ENCODE measurements at places on chromosomes 1 and 21. TPM values are rescaled to one million over a fixed set of nuclear protein-coding genes. Genes with fewer than 3 reads are reported as not detected.
A peak's percentile ranks its signal among the peaks of the same experiment; 100 is the strongest.

The F3 gene
- polyA plus RNA-seq, result 141 TPM

The EPS8L3 gene
- 0.10 TPM for polyA plus RNA-seq

The ACADM gene
- polyA plus RNA-seq, result 26.4 TPM

The OR10K2 gene
- polyA plus RNA-seq, result not detected

The TEX38 gene
- polyA plus RNA-seq, result not detected

The ESPN gene
- polyA plus RNA-seq, result 3.6 TPM

The SYT6 gene
- polyA plus RNA-seq, result not detected

The GIPC2 gene
- 1.1 TPM for polyA plus RNA-seq

The SPRR5 gene
- not detected for polyA plus RNA-seq

The MFSD2A gene
- polyA plus RNA-seq, result 123 TPM

The PDC gene
- not detected for polyA plus RNA-seq

The FGR gene
- 403 TPM for polyA plus RNA-seq

The DCST1 gene
- polyA plus RNA-seq, result not detected

The LINGO4 gene
- polyA plus RNA-seq, result 0.12 TPM

The KMO gene
- polyA plus RNA-seq, result 6.6 TPM

The HAO2 gene
- not detected for polyA plus RNA-seq

DNA sequence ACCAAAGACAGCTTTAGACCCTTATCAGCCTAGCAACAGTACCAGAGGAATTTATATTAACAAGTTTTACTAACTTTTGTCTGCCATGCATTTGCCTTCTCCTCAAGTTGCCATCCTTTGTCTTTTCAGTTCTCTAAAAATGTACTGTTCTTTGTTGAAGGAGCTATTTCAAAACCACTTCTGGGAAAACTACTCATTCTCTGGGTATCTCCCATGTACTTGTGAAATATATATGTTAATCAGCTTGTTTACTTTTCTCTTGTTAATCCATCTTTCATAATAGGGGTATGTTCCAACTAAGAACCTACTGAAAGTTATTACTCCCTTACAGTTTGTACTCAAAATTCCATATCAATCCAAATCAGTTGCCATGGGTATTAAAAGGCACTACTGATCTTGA lies 16.3 kb downstream of the DPYD start:
- peak; percentile 46 for DNase-seq

GRCh38 chr1:34266127-34266951 lies 89.6 kb downstream of the C1orf94 start:
- DNase-seq, result no peak

- no peak for DNase-seq
Measured at GRCh38 chr1:119808491-119808890, 2.8 kb downstream of the REG4 start.

DNA sequence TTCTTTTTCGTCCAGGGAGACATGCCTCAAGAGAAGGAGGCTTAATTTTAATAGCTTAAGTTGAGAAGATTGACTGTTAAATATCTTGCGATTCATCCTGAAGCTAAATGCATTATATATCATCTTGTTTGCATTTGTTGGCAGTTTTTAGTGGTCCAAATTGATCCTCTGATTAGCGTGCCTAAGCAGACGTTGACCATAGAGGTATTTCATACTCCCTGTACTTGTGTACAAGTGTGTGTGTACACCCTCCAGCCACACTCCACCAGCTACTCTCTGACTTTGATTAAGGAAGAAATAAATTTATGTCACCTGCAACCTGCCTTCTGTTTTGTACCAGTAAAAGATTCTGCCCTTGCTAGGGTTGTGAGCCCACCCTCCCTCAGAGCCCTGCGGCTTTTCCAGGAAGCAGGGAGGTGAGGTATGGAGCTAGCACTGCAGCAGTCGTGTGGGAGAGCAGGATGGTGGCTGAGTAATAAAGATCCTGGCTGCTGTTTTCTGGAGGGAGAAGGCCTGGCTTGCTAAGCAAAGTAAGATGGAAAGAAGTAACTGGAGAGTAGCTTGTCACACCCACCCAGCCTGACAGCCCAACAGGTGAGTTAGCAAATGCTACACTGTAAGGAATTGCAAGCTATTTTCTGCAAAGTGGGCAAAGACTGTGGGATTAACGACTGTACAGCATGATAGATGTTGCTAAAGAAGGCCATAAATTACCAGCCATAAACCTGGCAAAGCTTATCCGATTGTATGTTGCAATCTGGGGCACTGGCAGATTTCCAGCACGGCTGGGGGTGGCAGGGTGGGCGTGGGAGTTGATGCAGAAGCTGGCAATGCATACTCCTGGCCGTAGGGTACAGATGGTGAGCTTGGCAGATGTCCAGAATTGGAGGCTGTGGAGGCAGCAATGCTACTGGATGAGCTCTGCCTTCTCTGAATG lies 170.2 kb downstream of the TNR start:
- DNase-seq, result no peak

GRCh38 chr1:232589812-232590743 lies 39.9 kb downstream of the SIPA1L2 start:
- DNase-seq, result peak; percentile 64

GRCh38 chr21:44594406-44594916 lies 2.2 kb upstream of the KRTAP10-6 start:
- no peak for DNase-seq

GRCh38 chr1:204841798-204842197 lies 28.9 kb upstream of the NFASC start:
- DNase-seq, result no peak

- DNase-seq, result no peak
Measured at GRCh38 chr21:37208741-37209225, 58.4 kb downstream of the VPS26C start.

- no peak for DNase-seq
Measured at GRCh38 chr1:30284728-30285475, 438.5 kb downstream of the MATN1 start.

DNA sequence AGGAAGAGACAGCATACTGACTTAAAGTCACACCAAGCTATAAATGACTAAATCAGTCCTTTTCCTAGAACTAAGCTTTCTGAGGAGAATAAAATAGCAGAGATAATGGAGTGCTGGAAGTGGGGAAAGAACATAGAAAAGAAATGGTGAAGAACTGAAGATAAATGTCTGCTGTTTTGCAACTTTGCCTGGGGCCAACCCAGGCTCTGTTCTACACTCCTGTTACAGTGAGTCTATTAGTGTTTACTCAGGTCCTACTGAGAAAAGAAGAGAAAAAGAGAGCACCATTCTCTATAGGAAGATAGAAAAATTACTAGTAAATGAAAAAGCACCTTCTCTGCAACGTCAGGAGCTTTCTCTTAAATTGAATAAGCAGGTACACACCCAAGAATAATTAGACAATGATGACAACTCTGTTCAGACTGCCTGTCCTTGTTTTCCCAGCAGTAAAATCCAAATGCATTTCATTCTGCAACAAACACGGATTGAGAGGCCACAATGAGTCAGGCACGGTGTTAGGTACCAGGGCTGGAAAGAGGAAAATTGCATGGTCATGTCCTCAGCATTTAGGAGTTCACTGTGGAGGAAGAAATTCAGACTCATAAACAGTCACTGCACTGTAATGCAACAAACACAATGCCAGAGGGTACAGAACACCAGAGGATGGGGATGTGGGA lies 139.4 kb upstream of the CAMK1G start:
- DNase-seq, result no peak

DNA sequence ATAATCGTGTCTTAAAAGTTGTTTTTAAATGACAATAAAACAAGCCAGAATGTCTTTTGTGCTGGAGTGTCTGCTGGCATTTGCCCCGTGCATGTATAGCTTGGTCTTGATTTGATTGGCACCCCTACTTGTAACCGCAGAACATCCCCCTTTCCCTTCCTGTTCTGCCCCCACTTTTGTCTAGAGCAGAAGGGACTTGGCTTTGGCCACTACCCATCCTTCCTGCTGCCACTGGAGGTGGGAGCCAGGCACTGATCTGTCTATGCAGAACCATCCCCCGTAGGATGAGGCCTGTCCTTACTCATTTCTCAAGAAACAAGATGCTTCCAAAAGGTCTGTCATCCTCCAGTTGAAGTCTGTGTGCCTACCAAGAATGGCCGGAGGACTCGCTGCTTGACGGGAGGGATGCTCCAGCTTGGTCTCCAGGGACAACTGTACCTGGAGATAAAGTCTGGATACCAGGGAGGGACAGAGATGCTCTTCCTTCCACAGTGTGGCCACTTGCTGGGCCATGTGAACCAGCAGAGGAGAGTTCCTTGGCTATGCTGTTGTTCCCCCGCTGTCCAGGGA lies 1.1 kb upstream of the SLC27A3 start:
- no peak for DNase-seq

DNA sequence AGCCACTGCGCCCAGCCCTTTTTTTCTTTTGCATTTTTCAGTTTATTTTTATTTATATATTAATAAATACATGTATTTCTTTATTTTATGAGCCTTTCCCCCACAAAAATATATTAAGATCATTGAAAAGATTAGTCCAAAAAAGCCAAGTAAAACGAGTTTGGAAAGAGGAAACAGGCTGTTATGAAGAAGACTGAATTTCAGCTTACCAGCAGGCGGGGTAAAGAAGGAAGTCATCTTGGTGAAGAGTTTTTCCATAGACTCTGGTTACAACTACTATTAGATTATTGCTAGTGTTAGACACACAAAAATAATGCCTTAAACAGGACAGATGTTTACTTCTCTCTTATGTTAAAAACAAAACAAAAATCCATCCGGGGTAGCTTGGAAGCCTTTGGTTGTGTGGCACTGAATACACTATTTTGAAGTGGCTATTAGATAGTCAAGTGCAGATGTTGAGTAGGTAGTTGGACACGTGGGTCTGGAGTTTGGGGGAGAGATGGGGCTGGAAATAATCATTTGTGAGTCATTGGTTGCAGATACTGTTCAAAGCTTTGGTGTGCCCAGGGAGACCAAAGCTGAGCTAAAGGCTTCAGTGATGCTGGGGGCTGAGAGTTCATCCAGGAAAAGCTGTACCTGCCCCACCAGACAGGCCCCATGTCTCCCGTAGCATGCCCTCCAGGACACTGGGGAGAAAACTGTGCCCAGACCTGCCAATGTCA lies 8.7 kb upstream of the LRRC71 start:
- no peak for DNase-seq

GRCh38 chr1:160428655-160429054 lies 28.3 kb downstream of the VANGL2 start:
- DNase-seq, result peak; percentile 52

DNA sequence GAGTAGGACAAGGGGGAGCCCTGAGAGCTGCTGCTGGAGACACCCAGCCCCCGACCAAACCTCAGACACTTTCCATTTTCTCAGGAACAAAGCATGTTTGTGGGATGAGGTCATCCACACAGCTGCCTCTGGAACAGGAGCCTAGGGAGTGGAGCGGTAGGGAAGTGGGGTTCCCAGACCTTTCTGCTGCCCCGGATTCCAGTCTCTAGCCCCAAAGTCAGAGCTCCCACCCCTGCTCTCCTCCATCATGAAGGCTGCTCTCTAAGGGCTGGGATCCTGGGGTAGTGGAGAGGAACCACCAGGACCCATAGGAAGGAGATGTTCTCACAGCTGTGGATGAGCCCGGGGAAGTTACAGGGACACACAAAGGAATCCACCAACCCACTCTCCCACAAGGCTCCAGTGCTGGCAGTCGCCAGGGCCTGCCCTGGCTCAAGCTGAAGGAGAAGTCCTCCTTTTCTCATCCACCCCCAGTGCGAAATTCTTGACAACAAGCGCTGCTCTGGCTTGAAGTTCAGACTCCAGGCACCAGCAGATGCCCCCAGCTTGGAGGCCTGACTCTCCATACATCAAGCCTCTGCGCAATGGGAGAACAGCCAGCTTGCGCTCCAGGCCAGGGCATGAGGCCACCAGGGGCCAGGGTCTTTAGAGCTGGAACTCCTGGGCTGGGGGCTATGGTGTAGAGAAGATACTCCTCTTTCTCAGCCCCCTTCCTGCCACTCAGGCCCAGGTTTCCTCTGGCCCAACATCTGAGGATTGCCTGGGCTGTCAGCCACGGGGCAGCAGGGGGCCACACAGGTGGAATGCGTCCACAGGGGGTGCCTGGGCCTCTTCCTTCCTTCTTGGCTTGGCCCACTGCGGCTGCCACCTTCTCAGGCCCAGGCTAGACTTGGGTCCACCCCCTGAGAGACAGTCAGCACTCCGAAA lies 4.5 kb downstream of the FHL3 start:
- peak; percentile 81 for DNase-seq

DNA sequence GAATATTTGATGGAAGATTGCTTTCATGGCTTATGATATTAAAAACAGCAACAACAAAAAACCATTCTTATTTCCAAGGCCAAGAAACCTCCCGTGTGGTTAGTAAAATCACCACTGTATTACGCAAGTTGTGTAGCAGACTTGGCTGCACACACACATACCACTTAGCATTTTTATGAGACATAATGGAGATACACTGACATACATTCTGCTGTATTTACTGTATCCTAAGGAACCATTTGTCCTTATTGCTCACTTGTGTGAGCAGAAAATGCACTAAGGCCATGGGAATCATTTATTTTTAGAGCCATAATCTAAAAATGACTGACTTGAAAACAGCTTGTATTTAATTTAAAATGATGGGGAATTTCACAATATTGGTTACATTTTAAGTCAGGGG lies 584 bp upstream of the C1orf141 start:
- peak; percentile 55 for DNase-seq

DNA sequence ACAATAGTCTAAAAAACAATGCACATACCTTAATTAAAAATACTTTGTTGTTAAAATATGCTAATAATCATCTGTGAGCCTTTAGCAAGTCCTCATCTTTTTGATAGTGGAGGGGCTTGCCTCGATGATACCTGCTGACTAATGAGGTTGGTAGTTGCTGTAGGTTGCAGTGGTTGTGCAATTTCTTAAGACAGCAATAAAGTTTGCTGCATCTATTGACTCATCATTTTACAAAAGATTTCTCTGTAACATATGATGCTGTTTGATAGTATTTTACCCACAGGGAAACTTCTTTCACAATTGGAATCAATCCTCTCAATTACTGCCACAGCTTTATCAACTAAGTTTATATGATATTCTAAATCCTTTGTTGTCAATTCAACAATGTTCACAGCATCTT lies 7.6 kb downstream of the C1orf87 start:
- no peak for DNase-seq

GRCh38 chr1:221816899-221817298 lies 75.0 kb upstream of the DUSP10 start:
- no peak for DNase-seq

DNA sequence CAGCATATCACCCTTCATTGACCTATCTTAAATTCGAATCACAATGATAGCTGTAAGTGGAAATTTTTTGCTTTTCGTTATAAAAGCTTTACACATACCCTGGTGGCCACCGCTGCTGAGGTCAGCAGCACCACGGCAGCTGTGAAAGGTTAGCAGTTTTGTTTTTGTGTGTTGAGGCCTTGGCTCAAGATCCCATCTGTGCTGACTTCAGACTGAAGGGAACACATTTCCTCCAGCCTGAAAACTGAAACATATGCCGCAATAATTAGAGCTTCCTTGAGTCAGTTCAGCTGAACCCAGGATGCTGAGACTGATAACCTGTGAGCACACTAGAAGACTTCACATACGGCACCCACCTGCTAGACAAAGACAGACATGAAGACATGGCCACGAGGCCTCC lies 103.0 kb downstream of the SMYD3 start:
- DNase-seq, result no peak

GRCh38 chr1:200660719-200661118 lies 9.0 kb downstream of the DDX59 start:
- no peak for DNase-seq

DNA sequence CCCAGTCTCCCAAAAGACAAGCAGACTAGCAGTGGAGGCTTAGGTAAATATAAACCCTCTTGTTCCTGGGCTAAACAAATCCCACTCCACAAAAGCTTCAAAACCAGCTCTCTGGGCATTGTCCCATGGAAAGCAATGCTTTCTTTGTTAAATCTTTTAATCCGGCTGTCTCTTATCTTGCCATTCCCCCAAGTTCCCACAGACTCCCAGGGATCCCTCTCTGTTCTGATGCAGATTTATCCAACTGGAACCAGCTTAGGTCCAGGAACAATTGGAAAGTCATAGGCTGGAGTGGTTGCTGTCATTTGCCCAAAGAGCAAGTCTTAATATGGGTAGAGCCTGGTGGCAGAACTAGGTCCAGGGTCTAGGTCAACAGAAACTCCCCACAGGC lies 110.1 kb upstream of the ATP1A1 start:
- no peak for DNase-seq

Measured in lung (tissue), 17 donors.